ENCODE measurements at places on chromosomes 2 and 18.

DNA sequence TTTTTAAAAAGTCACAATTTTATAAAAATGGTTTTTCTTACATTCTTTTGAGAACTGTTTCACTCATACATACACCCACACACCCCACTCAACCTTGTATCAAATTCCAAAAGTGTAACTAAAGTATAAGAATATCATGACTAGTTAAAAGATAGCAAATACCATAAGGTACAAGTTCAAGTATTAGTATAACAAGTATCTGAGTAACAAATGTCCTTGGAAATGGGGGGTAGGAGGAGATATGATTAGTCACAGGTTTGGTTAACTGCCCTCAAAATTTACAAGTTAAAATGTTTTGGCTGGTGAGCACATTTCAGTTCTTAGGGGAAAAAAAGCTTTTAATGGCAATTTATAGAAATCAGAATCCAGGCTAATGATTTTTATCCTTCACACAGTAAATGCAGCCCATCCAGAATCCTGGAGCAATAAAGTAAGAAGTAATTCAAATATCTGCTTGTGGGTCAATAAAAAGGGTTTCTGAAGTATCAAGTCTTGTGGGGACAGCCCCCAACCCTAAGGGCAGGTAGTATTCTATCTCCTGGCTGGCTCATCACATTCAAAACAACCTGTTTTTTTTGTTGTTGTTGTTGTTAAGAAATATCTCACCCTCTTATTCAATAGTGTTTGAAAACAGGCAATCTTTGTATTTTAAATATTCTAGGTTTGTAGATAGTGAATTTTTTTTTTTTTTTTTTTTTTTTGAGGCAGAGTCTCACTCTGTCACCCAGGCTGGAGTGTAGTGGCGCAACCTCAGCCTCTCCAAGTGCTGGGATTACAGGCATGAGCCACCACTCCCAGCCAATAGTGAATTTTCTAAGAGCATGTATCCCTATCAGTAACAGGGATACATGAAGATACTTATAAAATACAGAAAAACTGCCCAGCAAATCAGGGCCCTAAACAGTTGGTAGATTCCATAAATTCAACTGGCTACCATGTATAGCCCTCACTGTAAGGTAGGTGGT, 14.5 kb downstream of the IAH1 start:
- DNase-seq: no peak
- H3K27me3 ChIP-seq: no peaks in the 10 kb centered on the region
- H3K27ac ChIP-seq: no peak overlapping the region

DNA sequence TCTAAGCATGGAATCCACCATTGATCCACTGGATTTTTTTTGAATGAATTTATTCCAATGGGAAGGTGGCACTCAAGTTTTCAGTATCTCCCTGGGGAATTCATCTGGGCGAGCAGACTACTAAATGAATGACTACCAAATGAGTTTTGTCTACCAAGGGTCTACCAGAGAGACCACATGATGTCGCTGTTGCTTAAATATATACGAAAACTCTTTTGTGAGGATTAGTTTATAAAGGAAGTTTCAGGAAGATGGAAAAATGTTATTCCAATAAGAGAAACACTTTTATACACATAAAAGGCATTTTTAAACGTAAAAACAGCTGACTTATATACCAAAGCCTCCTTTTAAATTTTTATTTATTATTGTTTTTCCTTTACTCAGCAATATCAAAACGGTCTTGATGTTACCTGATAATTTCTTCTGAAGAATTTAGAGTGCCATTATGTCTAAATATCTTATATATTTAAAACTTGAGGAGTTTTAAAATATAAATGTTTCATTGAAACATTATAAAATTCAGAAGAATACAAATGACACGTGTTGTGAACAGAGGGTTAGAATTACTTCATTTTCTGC, 139.7 kb downstream of the HRH4 start:
- no peak overlapping the region for H3K27ac ChIP-seq
- no peak for DNase-seq
- no peaks in the 10 kb centered on the region for H3K36me3 ChIP-seq
- no peaks in the 10 kb centered on the region for H3K4me1 ChIP-seq
- no peaks in the 10 kb centered on the region for H3K27me3 ChIP-seq

DNA sequence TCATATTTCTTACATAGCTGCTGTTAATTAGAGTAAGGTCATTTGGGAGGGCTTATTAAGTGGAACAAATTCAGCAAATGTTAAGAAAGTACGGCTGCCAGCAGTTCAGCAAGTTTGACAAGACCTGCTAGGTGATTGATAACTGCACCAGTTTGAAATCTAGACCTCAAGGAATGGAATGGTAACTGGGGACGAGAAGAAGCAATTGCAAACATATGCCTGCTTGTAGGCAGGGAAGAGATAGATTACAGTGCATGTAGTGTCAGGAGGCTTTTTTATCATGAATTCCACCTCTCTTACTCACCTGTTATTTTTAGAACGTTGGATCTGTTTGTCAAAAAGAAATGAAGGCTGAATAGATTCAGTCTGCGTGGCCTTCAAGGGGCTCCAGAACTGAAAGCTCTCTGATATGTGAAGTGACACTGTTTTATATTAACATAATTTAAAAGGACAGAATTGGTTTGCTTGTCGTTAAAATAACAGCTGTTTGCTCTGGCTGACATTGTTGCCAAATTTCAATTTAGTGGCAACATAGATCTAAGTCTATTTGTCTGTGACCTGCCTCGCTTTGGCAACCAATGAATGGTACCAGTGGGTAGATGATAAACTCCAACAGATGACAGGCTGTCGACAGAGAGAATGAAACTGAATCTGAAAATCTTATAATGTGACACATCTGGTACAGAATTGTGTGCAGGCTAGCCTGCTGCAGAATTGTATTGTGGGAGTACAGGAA, 199.3 kb downstream of the ZNF407 start:
- no peak for DNase-seq
- no peak overlapping the region for H3K4me3 ChIP-seq
- H3K27ac ChIP-seq: no peak overlapping the region
- no peaks in the 10 kb centered on the region for H3K27me3 ChIP-seq

DNA sequence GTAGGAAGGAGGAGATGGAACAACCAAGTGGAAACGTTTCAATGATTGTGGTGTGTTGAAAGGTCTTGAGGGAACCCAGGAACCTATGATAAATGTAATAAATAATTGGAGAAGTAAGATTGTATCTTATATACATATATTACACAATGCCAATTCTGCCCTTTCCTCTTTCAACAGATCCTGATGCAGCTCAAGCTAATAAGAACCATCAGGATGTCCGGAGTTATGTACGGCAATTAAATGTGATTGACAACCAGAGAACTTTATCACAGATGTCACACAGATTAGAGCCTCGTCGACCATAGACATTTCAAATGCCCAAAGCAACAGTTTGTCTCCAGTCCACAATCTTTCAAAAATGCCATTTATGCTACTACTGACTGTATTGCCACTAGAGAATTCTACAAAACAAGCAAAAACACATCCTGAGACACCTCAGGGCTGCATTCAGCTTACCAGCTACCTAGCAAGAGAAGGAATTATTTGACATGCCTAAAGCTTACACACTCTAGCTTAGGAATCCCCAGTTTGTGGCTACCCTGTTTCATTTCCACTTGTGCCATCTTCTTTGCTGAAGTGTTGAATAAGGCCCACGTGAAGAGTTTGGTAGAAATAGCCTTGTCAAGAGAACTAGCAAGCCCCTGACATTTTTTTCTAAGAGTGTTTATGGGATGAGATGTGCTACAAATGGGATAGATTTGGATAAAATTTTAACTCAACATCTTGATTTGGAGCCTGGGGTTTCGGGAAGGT, 24.0 kb upstream of the MAP3K20 start:
- no peaks in the 10 kb centered on the region for H3K4me1 ChIP-seq
- H3K27ac ChIP-seq: no peak overlapping the region
- no peaks in the 10 kb centered on the region for H3K27me3 ChIP-seq
- H3K4me3 ChIP-seq: no peak overlapping the region
- no peaks in the 10 kb centered on the region for H3K36me3 ChIP-seq
- DNase-seq: no peak

GRCh38 chr2:54879598-54880332, 156.3 kb downstream of the EML6 start:
- no peaks in the 10 kb centered on the region for H3K27me3 ChIP-seq
- no peak overlapping the region for H3K27ac ChIP-seq
- H3K4me1 ChIP-seq: no peaks in the 10 kb centered on the region
- H3K4me3 ChIP-seq: no peak overlapping the region
- DNase-seq: no peak
- H3K36me3 ChIP-seq: no peaks in the 10 kb centered on the region

- H3K36me3 ChIP-seq: no peaks in the 10 kb centered on the region
- peaks cover 5% of the 10 kb centered on the region for H3K4me1 ChIP-seq
- peaks cover 3% of the 10 kb centered on the region for H3K27me3 ChIP-seq
- no peak for DNase-seq
- H3K4me3 ChIP-seq: no peak overlapping the region
These were observed 76.2 kb upstream of the UPP2 start for GRCh38 chr2:158025255-158025996.

GRCh38 chr2:98532756-98533155, 75.6 kb downstream of the COA5 start:
- no peaks in the 10 kb centered on the region for H3K27me3 ChIP-seq
- H3K4me3 ChIP-seq: no peak overlapping the region
- no peak overlapping the region for H3K27ac ChIP-seq
- no peaks in the 10 kb centered on the region for H3K4me1 ChIP-seq
- H3K36me3 ChIP-seq: peaks cover 9% of the 10 kb centered on the region

GRCh38 chr18:29181151-29181901, 1004.4 kb upstream of the CDH2 start:
- no peaks in the 10 kb centered on the region for H3K36me3 ChIP-seq
- DNase-seq: no peak
- H3K27me3 ChIP-seq: no peaks in the 10 kb centered on the region
- no peak overlapping the region for H3K27ac ChIP-seq
- H3K4me3 ChIP-seq: no peak overlapping the region

DNA sequence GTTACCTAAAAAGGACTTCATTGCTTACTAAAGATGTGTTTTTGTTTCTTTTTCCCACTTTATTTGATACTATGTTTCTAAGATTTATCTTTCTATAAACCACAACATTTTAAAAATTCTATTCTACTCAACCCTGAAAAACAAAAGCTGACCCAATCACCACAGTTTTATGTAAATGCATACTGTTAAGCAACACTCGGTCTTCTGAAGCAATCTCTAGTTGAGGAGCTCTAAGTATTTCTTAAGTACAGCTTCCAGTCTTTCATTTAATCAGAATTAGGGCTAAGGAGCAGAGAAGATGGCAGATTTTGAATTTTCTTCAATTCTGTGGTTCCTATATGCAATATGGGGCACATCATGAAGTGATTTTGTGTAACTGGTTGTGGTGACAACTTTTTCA, 72.2 kb upstream of the SLC4A10 start:
- H3K4me1 ChIP-seq: no peaks in the 10 kb centered on the region
- no peak for DNase-seq
- no peaks in the 10 kb centered on the region for H3K27me3 ChIP-seq
- H3K36me3 ChIP-seq: no peaks in the 10 kb centered on the region

DNA sequence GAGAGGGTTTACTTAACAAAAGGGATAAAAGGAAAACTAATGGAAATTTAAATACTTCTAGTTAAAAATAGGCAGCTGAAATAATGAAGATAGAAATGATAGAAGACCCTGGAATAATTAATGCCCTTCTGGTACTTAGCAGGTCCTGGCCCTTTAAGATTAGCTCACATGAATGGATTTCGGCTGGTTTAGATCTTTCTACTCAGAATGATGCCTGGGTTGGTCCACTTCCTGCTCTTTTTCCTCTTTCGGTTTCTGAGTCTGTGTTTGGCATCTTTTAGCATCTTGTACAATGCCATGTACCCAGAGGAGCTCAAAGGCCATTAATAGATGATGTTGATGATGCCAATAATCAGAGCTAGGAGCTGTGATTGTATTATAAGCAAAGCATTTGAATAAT, 290.5 kb downstream of the CLIP4 start:
- no peak overlapping the region for H3K27ac ChIP-seq
- no peaks in the 10 kb centered on the region for H3K4me1 ChIP-seq
- no peaks in the 10 kb centered on the region for H3K36me3 ChIP-seq
- peaks cover 11% of the 10 kb centered on the region for H3K27me3 ChIP-seq

GRCh38 chr2:15579641-15580040, 12.0 kb upstream of the DDX1 start:
- no peak for DNase-seq
- no peaks in the 10 kb centered on the region for H3K27me3 ChIP-seq
- H3K4me3 ChIP-seq: no peak overlapping the region
- no peaks in the 10 kb centered on the region for H3K4me1 ChIP-seq
- H3K36me3 ChIP-seq: no peaks in the 10 kb centered on the region

- no peak for DNase-seq
- H3K27ac ChIP-seq: no peak overlapping the region
- H3K4me1 ChIP-seq: no peaks in the 10 kb centered on the region
- no peaks in the 10 kb centered on the region for H3K27me3 ChIP-seq
- H3K36me3 ChIP-seq: no peaks in the 10 kb centered on the region
These were observed 72.5 kb upstream of the CYP26B1 start for GRCh38 chr2:72220170-72220569.

GRCh38 chr2:217279556-217279955, 419.7 kb upstream of the TNP1 start:
- peaks cover 3% of the 10 kb centered on the region for H3K27me3 ChIP-seq
- no peaks in the 10 kb centered on the region for H3K4me1 ChIP-seq
- no peaks in the 10 kb centered on the region for H3K36me3 ChIP-seq

DNA sequence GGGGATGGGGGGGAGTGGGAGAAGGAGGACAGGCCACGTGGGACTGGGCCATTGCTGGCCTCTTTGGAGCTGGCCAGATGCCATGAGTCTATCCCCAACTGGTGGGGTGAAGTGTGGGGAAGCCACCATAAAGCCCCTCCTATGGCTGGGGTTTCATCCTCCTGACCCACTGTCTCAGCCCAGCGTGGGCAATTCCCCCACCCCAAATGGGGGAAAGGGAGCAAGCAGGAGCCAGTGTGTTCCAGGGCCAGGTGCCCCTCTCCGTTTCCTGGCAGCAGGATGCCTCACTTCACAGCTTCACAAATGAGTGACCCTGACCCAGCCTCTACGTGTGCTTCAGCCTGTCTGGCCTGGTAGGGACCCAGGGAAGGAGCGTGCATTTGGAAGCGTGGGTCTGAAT, 474.7 kb upstream of the HS6ST1 start:
- H3K4me3 ChIP-seq: no peak overlapping the region
- H3K27me3 ChIP-seq: peaks cover 2% of the 10 kb centered on the region
- H3K27ac ChIP-seq: no peak overlapping the region
- no peak for DNase-seq
- no peaks in the 10 kb centered on the region for H3K36me3 ChIP-seq
- H3K4me1 ChIP-seq: no peaks in the 10 kb centered on the region

DNA sequence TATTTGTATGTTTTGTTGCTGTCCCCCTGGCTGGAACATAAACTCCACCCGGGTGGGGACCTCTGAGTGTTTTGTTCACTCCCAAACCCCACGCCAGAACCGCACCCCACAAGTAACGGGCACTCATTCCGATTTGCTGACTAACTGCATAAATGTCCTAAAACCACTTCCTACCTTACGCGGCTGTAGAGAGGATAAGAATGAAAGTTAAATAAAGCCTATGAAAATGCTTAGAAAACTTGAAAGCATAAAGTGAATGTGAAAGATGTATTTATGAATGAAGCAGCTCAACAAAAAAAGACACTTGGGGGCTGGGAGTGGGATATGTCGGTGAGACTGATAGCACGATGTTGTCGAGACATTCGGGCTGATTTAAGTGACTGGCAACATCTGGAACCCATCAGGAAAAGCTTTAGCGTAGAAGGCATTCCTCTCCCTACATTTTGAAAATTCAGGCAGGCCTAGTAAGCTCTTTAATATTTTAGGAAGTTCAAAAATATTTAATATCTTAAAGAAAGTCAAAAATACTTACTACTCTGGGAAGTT, 206.7 kb downstream of the SH3RF3 start:
- H3K27me3 ChIP-seq: peaks cover 30% of the 10 kb centered on the region
- no peak for DNase-seq
- H3K27ac ChIP-seq: no peak overlapping the region
- H3K4me1 ChIP-seq: peaks cover 3% of the 10 kb centered on the region

GRCh38 chr18:31710826-31711225, 26.4 kb upstream of the B4GALT6 start:
- H3K27me3 ChIP-seq: no peaks in the 10 kb centered on the region
- no peak for DNase-seq
- H3K4me1 ChIP-seq: no peaks in the 10 kb centered on the region
- no peaks in the 10 kb centered on the region for H3K36me3 ChIP-seq
- H3K27ac ChIP-seq: no peak overlapping the region
